ENCODE measurements at places on chromosomes 12 and 14.

DNA sequence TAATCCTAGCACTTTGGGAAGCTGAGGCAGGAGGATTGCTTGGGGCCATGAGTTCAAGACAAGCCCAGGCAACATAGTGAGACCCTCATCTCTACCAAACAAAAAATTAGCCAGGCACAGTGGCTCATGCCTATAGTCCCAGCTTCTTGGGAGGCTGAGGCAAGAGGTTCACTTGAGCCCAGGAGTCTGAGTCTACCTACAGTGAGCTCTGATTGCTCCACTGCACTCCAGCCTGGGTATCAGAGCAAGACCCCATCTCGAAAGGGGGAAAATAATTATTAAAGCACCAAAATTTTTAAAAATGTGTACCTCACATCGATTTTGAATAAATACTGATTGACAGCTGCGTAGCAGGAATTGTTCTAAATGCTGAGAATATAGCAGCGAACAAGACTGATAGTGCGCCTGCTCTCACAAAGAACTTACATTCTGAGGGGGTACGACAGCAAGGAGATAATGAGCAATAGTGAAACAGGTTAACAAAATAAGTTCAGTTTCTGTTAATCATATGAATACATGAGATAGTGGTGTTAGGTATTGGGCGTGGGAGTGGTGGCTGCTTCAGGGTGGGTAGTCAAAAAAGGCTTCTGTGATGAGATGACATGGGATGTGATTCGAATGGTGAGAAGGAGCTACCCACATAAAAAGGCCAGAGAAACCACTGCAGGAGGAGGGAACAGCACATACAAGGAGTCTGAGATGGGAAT, 19.6 kb downstream of the HCFC2 start:
- no peaks in the 10 kb centered on the region for H3K4me1 ChIP-seq
- no peak overlapping the region for H3K4me3 ChIP-seq
- DNase-seq = no peak
- H3K36me3 ChIP-seq = peaks cover 9% of the 10 kb centered on the region

GRCh38 chr12:25718081-25718731, 165.1 kb upstream of the LMNTD1 start:
- H3K4me1 ChIP-seq = peaks cover 3% of the 10 kb centered on the region
- H3K27me3 ChIP-seq = peaks cover 2% of the 10 kb centered on the region
- no peak overlapping the region for H3K27ac ChIP-seq
- no peak for DNase-seq
- H3K36me3 ChIP-seq = no peaks in the 10 kb centered on the region

DNA sequence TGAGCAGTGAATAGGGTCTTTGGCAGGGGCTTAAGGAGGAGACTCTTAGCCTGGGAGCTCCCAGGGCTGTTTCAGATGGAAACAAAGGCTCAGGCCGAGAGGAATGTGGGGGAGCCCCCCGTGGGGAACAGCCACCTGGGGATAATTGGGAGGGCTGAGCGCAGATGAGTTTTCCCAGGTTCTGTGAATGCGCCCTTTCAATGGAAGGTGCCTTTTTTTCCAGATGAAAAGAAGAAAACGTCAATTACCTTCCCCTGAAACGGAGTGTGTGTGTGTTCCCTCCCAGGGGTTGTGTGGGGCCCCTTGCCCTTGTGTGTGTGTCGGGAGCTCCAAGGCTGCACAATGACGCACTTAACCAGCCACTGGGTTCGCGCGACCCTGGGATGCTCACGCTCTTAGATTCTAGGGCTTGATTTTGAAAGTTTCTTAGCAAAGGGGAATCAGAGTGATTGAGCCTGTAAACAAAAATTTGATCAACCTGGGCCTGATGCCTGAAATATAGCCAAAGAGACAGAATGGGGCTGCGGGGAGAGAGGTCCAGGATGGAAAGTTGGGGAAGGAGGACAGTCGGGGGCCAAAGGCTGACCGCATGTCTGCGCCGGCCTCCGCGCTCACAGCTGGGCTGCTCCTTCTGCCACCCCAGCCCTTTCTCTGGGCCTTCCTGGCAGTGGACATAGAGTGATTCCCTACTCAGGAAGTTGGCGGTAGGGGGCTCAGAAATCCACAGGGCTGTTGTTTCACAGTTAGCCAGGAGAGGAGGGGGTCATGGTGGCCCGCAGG, 14.6 kb downstream of the MEG3 start:
- peaks cover 9% of the 10 kb centered on the region for H3K27me3 ChIP-seq
- no peaks in the 10 kb centered on the region for H3K36me3 ChIP-seq
- H3K4me3 ChIP-seq = no peak overlapping the region
- no peak overlapping the region for H3K27ac ChIP-seq

DNA sequence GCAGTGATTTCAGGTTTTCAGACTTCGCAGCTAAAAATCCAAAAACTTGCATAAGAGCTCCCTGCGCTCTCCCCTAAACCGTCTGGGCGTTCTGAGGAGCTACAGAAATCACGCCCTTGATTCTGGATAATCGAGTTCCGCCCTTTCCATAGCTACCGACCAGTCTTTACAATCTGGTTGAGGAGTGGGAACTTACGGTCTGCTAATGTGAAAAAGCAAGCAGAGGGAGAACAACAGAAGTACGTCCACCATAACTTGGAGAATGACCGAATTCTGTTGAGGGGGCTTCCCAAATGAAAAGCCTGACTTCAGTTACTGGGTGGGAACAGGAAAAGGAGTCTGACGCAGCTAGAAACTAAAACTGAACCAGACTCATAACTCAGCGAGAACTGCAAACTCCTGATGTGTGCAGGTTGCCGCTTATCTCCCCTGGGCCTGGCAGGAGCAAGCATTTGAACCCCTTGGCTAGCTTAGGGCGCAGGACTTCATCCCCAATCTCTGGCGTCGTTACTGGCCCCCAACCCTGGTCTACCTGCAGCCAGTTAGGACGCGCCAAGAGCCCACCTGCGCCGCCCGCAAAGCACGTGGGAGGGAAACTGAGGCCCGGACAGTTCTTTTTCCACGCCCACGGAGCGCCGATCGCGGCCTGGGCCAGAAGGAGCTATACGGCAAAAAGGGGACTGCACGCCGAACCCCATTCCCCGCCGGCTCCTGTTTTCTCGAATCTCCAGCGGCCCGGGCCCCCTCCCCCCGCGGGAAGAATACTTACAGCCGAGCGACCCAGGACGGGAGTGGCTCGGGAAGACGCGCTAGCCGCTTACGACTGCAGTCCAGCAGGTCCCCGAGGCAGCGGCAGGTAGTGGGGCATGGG, 838 bp downstream of the LRIG3 start:
- peak; percentile 17 for DNase-seq
- H3K4me1 ChIP-seq = peaks cover 46% of the 10 kb centered on the region
- peaks cover 11% of the 10 kb centered on the region for H3K36me3 ChIP-seq
- H3K27ac ChIP-seq = peak overlapping the region; percentile 27
- peak overlapping the region; percentile 96 for H3K4me3 ChIP-seq
- H3K27me3 ChIP-seq = peaks cover 7% of the 10 kb centered on the region

DNA sequence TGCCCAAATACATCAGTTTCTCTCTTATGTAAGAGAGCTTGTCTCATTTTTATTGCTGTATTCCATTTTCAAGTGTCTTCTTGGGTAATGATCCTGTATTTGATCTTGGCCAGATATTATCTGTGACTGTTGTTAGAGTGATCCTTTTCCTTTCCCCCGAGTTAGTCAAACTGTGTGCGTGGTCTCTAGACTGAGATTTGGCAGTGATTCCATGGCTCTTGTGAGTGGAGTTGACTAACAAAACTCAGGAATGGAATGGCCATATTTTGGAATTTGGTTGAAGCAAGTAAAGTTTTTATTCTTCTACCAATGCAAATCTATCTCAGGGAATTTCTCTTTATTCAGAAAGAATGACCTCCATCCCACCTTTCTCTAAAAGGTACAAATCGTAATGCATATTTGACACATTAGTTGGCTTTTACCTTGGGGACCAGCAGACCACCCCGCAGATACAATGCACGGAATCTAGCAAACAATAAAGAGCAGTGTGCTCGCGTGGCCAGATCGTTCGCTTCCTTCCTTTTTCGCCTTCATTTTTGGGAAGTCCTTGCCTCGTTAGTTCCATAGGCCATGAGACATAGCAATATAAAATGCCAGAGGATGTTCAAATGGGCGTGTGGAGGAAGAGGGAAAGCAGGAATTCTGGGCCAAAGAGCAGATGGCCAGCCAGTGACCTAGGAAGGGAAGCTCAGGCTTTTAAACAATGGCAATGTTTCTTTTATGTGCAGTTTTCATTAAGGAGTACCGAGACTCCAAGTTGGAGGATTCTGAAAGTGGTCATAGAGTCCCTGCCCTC, 24.4 kb downstream of the ETV6 start:
- H3K4me3 ChIP-seq = peak overlapping the region; percentile 18
- H3K27ac ChIP-seq = peak overlapping the region; percentile 49
- peaks cover 17% of the 10 kb centered on the region for H3K36me3 ChIP-seq
